ENCODE measurements at places on chromosomes 11 and 22. TPM values are rescaled to one million over a fixed set of nuclear protein-coding genes. Genes with fewer than 3 reads are reported as not detected.

ZNF280B gene
- total RNA-seq, result 0.96 TPM

CYTH4 gene
- total RNA-seq, result 1.2 TPM

WBP2NL gene
- 0.39 TPM for total RNA-seq

BCO2 gene
- 0.10 TPM for total RNA-seq

MUC15 gene
- 21.5 TPM for total RNA-seq

MMP26 gene
- total RNA-seq, result not detected

SPDYC gene
- not detected for total RNA-seq

SOX6 gene
- total RNA-seq, result 0.49 TPM

FGF4 gene
- total RNA-seq, result not detected

UBQLNL gene
- total RNA-seq, result not detected

RNF26 gene
- 9.1 TPM for total RNA-seq

FRMD8 gene
- 43.8 TPM for total RNA-seq

TMEM218 gene
- total RNA-seq, result 37.2 TPM

PGA5 gene
- total RNA-seq, result not detected

RAG1 gene
- 0.48 TPM for total RNA-seq

PGAP2 gene
- total RNA-seq, result 9.0 TPM

OR5M11 gene
- not detected for total RNA-seq

OR4C16 gene
- not detected for total RNA-seq

CAVIN3 gene
- total RNA-seq, result 367 TPM

CABP7 gene
- not detected for total RNA-seq

PHF21B gene
- total RNA-seq, result not detected

IGLL5 gene
- total RNA-seq, result not detected

CLDN5 gene
- not detected for total RNA-seq

BIK gene
- total RNA-seq, result 0.20 TPM

MRPL49 gene
- total RNA-seq, result 50.6 TPM

GLYATL2 gene
- 2.4 TPM for total RNA-seq

TEF gene
- total RNA-seq, result 8.8 TPM

NXPE4 gene
- total RNA-seq, result not detected

OR2AT4 gene
- total RNA-seq, result not detected

OTUB1 gene
- 80.3 TPM for total RNA-seq

C11orf86 gene
- not detected for total RNA-seq

PDE2A gene
- 2.3 TPM for total RNA-seq

GRK3 gene
- total RNA-seq, result 1.1 TPM

RFPL1 gene
- total RNA-seq, result not detected

TMEM86A gene
- total RNA-seq, result 0.49 TPM

GAL3ST1 gene
- total RNA-seq, result not detected

MCAM gene
- 91.7 TPM for total RNA-seq

VPS37C gene
- total RNA-seq, result 11.5 TPM

ZBTB16 gene
- total RNA-seq, result not detected

ARHGAP8 gene
- not detected for total RNA-seq

KCNK4 gene
- total RNA-seq, result not detected

MMP13 gene
- total RNA-seq, result 0.12 TPM
